ENCODE measurements at places on chromosomes 16 and 17.

GRCh38 chr17:51643702-51644490 lies 383.6 kb downstream of the UTP18 start:
- no peak for DNase-seq

GRCh38 chr17:74603037-74603635 lies 11.1 kb upstream of the CD300LD start:
- no peak for DNase-seq

- DNase-seq, result no peak
These were observed 48.9 kb downstream of the SNX29 start for GRCh38 chr16:12025472-12025871.

- no peak for DNase-seq
These were observed 72.7 kb downstream of the GNAO1 start for GRCh38 chr16:56263711-56264608.

GRCh38 chr17:64038331-64039105 lies 18.1 kb upstream of the ICAM2 start:
- DNase-seq, result no peak

DNA sequence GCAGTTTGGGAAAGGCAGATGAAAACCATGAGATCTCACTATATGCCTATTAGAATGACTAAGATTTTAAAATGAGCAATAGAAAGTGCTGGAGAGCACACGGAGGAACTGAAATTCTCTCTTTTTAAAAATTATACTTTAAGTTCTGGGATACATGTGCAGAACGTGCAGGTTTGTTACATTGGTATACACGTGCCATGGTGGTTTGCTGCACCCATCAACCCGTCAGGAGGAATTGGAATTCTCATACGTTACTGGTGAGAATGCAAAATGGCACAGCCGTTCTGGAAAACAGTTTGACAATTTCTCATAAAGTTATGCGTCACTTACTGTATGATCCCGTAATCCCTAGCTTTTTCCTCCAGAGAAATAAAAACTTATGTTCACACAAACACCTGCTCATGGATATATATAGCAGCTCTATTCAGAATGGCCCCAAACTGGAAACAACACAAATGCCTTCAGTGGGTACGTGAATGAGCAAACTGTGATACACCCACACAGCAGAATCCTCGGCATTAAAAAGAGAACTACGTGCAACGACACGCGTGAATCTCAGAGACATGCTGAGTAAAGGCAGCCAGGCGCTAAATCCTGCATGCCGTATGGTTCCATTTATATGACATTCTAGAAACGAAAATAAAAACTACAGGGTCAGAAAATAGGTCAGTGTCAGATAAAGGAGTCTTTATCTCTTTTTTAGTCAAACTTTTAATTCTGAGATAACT lies 11.8 kb downstream of the PIK3R6 start:
- DNase-seq, result no peak
